ENCODE measurements at places on chromosomes 2 and 18.

GRCh38 chr2:75751360-75751759, 40.6 kb upstream of the GCFC2 start:
- DNase-seq = no peak

- DNase-seq = no peak
These were observed 99.4 kb downstream of the FTCDNL1 start for GRCh38 chr2:199751492-199752120.

DNA sequence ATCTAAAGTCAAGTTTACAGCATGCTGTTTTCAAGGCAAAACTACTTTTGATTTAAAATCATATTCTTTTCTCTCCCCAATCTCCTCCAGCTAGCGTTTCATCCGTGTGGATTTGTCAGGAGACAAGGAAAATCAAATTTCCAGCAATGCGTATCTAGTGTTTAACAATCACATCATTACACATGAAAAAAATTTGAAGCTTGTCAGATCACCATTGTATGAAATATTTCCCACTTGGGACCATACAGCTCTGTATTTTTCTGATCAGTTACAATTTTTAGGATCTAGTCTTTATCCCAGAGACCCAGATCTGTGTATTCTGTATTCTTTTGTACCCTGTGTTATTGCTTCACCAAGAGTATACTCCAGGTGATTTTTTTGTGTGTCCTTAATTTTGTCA, 28.6 kb upstream of the CYP1B1 start:
- DNase-seq = no peak

DNA sequence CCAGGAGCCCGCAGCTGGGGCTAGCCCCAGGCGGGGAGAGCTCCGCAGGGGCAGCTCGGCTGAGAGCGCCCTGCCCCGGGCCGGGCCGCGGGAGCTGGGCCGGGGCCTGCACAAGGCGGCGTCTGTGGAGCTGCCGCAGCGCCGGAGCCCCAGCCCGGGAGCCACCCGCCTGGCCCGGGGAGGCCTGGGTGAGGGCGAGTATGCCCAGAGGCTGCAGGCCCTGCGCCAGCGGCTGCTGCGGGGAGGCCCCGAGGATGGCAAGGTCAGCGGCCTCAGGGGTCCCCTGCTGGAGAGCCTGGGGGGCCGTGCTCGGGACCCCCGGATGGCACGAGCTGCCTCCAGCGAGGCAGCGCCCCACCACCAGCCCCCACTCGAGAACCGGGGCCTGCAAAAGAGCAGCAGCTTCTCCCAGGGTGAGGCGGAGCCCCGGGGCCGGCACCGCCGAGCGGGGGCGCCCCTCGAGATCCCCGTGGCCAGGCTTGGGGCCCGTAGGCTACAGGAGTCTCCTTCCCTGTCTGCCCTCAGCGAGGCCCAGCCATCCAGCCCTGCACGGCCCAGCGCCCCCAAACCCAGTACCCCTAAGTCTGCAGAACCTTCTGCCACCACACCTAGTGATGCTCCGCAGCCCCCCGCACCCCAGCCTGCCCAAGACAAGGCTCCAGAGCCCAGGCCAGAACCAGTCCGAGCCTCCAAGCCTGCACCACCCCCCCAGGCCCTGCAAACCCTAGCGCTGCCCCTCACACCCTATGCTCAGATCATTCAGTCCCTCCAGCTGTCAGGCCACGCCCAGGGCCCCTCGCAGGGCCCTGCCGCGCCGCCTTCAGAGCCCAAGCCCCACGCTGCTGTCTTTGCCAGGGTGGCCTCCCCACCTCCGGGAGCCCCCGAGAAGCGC, 15.0 kb upstream of the GMPPA start:
- DNase-seq = no peak

- no peak for DNase-seq
These were observed 172.3 kb downstream of the ALK start for GRCh38 chr2:29749041-29749440.

DNA sequence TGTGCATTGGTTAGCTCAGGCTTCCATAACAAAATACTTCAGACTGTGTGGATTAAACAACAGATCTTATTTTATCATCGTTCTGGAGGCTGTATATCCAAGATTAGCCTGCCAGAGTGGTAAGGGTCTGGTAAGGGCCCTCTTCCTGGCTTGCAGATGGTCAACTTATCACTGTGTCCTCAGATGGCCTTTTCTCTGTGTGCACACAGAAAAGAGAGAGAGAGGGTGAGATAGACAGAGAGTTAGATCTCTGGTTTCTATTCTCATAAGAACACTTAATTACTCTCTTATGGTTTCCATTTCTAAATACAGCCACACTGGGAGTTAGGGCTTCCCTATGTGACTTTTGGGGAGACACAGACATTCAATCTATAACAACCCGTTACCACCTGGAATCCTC, 1003.5 kb downstream of the TSN start:
- DNase-seq = no peak

Data from activated CD4-positive, alpha-beta T cell treated with anti-CD3 and anti-CD28 coated beads, Interleukin-2, Interleukin-4, amounts not matched to agents 100 ng/mL and 50 ng/mL, durations not matched to agents 16 hours and 8 hours (primary cell).